ENCODE measurements at places on chromosomes 7 and 10.

DNA sequence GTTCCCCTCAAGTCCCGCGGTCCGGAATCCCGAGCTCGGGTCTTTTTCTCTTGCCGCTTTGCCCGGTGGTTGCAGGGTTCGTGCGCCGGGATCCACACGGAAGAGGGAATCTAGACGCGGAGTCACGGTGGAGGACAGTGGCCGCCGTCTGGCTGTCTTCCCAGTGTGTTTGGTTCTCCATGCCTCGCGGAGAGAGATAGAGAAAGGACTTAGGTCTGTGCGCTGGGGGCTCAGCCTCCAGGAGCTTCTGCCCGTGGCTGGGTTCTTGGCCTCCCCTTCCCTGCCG is 1.6 kb downstream of the FFAR4 start:
- DNase-seq: peak; percentile 11

DNA sequence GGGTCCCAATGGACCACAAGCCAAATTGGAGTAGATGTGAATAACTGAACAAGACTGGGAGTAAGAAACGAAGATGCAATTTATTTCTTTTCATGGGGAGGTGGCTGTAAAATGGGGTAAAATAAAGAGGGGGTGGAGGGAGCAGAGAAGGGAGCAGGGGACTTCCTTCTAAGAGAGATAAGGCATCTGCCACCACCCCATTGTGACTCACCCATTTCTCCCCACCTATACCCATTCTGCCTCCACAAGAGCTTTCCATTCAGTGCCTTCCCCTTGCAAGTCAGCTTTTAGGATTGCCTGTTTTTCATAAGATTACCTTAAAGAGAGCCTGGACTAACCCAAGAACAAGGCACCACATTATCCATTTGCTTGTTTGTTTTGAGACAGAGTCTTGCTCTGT is 87.1 kb upstream of the PAX2 start:
- no peak for DNase-seq

- DNase-seq: no peak
Observed at GRCh38 chr7:116674508-116675173, 2.6 kb downstream of the MET start.

DNA sequence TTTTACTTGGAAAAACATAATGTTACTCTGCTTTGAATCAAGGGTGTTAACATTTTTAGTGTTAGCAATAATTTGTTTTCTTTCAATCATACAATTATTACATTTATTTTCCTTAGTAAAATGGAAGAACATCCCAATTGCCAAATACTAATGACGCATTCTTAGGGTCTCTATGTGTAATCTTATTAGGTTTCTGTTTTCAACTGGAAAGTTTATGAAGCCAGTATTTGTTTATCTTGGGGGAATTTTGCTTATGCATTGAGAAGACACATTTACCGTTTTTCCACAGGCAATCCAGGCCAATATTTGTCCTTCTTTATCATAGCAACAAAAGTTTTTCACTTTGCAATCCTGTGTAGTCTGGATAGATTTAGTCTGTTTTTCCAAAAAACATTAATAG is 134.5 kb downstream of the CPED1 start:
- no peak for DNase-seq

DNA sequence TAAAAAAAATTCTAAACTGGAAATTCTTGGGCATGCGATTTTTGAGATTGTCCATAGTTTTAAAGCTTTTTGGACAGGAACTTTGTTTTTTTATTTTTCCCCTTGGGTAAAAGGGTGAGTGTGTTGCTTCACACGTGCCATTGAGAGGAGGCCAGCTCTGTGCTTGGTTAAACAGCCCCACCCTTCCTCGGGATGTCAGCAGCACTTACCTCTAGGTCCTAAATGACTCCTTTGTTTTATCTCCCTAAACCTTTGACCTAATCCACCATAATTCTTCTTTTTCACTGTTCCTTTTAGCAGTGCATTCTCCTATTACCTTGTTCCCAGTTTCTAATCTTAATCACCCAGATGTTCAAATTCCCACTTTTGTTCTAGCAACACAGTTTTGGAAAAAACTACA is 83.5 kb downstream of the SEMA3D start:
- no peak for DNase-seq

DNA sequence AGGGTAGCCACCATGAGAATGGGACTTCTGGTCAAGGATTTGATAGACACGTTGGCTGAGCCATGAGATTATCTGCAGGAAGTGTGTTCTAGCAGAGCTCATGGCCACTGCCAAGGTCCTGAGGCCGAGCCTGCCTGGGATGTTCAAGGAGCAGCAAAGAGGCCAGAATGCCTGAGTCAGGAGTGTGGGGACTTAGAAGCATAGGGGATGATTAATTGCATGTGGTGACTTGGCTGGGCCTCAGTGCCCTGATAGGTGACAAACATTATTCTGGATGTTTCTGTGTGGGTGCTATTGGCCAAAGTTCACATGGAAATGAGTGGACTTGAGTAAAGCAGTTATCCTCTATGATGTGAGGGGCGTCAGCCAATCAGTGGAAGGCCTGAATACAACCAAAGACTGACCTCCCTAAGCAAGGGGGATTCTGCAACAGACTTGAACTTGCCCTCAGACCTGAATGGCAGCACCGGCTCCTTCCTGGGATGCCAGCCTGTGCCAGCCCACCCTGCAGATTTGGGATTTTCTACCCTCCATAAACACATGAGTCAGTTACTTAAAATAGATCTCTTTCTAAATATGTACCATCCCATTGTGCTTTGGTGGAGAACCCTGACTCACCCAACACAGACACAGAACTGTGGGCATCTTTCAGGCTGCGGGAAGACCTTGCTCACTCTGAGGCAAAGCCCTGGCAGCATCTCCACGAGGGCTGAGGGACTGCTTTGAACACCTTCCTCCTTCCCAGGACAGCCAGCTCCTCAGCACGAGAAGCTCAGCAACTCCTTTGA is 363.9 kb upstream of the MGMT start:
- peak; percentile 51 for DNase-seq

GRCh38 chr7:3198316-3198715 is 102.7 kb upstream of the SDK1 start:
- DNase-seq: no peak

DNA sequence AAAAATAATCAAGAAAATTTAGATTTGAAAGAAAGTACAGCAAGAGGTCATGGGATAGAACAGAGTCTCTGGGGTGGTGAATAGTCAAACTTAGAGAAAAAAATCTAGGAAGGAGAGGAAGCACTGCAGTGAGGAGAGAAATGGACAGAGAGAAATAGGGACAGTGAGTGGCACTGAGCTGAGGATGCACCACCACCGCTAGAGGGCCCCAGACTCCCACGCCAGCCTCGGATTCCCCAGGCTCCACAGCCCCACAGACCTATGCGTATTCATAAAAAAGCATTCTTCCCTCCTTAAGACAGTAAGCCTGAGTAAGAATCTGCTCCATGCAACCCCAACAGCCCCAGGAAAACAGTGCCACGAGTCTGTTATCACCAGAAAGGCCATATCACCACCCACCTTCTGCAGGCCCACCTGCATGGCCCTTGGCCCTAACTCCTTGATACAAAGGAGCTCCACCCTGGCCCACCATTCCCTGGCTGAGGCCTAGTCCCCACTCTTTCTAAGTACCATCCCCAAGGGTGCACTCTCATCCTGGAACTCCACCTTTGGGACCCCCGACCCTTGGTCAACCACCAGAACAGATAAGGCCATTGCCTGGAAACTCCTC is 91.0 kb downstream of the ALOX5 start:
- peak; percentile 79 for DNase-seq

DNA sequence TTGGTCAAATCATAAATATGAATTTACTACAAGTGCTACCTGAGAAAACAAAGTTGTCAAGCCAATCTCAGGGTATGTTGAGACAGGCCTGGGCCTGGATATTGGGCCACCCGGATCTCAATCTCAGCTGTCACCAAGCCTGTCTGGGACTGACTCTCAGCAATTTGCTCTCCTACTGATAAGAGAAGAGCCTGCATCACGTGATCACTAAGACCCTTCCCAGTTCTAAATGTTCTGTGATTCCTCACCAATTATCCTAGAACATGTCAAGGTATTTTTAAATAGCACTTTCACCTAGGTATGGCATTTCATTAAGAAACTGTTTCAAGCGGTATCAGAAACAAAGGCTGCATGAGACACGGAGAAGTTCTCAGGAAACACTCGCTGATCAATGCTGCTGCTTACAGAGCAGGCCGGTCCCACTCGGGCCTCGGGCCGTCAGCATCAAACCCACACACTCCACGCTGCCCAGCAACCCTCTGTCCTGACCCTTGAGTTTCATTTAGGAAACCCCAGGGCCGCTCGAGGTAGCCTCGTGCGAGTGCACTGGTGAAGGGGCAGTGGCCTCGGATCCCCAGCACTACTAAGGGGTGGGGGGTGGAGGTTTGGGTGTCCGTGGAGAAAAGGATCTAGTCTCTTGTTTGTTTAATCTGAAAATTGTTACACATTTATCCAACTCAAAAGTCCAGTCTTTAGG is 4.1 kb downstream of the KLF6 start:
- DNase-seq: no peak

DNA sequence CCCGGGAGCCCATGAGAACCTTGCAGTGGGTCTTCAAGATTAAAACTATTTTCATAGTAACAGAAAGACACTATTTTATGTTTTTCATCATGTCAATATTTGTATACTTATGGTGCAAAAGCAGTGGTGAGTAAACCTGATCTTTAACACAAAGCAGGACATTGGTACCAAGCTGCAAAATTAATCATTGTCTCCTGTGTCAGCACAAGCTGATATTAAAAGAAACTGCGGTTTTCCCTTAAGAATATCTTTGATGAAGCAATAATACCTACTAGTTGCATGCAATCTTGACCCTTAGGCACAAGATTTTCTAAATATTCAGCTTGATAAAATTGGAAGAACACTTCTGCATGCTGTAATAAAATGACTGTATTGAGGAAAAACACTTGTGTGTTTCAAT is 121.7 kb downstream of the MDFIC start:
- DNase-seq: peak; percentile 25

- DNase-seq: no peak
Observed at GRCh38 chr10:10233229-10233628, 784.4 kb upstream of the CELF2 start.

DNA sequence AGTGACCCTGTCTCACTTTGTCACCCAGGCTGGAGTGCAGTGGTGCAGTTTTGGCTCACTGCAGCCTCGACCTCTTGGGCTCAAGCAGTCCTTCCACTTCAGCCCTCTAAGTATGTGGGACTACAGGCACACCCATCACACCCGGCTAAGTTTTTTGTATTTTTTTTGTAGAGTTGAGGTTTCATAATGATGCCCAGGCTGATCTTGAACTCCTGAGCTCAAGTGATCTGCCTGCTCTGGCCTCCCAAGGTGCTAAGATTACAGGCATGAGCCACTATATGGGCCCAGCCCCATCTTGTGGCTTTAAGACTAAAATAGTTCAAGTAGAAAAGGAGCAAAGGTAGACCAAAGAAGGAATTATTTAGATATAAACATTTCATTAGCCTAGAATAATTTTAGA is 65.5 kb downstream of the MLLT10 start:
- DNase-seq: no peak

- DNase-seq: no peak
Observed at GRCh38 chr7:142647749-142648148, 101.5 kb upstream of the PRSS1 start.

GRCh38 chr10:72265508-72265907 is 8.2 kb upstream of the DDIT4 start:
- no peak for DNase-seq

GRCh38 chr7:91609525-91609924 is 271.0 kb downstream of the MTERF1 start:
- DNase-seq: no peak

DNA sequence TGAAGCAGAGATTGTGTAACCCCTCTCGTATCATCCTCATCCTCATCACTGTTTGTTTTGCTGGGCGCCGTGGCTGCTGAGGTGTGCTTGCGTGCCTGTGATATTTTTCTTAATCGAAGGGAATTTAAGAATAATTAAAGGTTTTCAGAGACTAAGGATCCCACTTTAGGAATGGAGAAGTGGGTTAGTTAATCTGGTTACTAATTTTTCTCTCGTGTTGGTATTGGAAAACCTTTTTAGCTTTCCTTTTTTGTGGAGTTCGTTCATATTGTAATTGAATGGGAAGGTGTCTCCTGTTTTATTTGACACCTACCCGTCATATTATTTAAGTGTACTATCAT is 1.3 kb downstream of the UBN2 start:
- no peak for DNase-seq

- no peak for DNase-seq
Observed at GRCh38 chr10:7243873-7244272, 167.0 kb downstream of the SFMBT2 start.

- DNase-seq: no peak
Observed at GRCh38 chr10:89670926-89671325, 25.9 kb upstream of the PANK1 start.

DNA sequence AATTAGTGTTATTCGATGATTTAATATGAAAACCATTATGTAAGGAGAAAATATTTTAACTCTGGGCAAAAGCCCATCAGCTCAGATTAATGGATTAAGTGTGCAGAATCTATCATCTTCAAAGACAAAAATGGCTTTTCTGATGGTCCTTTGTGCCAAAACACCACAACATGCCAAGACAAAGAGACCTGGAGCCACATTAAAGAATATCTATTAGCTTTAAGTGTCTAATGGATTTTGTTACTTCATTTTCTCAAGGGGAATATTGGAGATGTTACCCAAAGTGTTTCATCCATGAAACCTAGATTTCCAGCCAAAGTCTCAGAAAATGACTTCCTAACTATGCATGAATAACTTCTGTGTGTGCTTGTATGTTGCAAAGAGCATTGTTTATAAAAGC is 57.3 kb downstream of the MKX start:
- DNase-seq: no peak

DNA sequence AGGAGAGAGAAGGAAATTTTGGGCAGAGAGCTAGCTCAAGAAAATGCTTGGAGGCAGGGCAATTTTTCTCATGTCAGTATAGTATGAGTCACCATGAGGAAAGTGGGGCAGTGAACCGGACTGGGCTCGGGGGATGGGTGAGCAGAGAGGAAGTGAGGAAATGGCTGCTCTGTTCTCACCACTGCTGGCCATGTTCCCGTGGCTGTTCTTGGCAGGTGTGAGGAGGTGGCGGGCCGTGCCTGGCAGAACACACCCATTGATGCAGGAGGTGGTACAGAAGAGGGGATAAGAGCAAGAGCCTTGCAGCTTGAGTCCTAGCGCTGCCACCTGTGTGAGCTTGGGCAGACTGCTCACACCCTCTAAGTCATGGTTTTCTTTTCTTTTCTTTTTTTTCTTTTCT is 304.4 kb upstream of the LYZL1 start:
- no peak for DNase-seq

- DNase-seq: peak; percentile 27
Observed at GRCh38 chr7:73986158-73986631, 41.8 kb upstream of the ELN start.
